ENCODE measurements at places on chromosomes 7 and 10.

DNA sequence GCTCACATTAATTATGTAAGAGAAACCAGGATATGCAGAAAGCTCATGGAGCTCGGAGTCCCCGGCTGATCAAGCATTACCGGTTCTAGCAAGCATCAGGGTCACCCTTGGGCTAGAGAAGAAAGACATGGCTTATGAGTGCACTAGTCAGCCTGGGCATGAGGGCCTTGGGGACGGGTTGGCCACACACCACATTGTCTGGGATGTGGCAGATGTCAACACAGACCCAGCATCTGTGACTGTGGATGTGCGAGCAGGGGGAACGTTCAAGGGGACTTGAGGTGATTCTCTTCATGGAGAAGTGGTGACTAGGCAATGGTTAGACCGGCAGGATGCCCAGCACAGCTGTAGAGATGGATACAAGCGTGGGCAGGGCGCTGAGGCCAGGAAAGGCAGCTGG is 13.7 kb downstream of the ZMIZ2 start:
- no peak for DNase-seq

GRCh38 chr10:129642427-129642826 is 175.4 kb downstream of the MGMT start:
- DNase-seq, result no peak

- DNase-seq, result no peak
Observed at GRCh38 chr7:54141576-54141975, 400.6 kb upstream of the VSTM2A start.

- no peak for DNase-seq
Observed at GRCh38 chr7:129144834-129145668, 544 bp downstream of the TSPAN33 start.

DNA sequence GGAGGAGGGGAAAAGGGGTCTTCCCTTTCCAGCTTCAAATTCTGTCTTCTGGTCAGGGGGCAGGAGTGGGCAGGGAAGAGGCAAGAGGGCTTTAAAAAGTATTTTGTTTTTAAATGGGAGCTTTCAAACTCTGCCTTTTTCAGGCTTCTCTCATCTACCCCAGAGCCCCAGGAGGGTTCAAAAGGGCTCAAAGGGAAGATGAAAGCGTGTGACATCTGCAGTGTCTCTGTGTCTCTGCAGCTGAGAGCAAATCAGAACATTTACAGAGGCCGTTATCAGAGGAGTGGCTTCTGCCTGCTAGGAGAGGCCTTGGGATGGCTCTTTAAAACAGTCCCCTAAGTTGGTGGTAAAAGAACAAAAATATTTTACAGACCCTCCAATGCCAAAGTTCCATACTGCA is 30.3 kb downstream of the TRIM8 start:
- no peak for DNase-seq

DNA sequence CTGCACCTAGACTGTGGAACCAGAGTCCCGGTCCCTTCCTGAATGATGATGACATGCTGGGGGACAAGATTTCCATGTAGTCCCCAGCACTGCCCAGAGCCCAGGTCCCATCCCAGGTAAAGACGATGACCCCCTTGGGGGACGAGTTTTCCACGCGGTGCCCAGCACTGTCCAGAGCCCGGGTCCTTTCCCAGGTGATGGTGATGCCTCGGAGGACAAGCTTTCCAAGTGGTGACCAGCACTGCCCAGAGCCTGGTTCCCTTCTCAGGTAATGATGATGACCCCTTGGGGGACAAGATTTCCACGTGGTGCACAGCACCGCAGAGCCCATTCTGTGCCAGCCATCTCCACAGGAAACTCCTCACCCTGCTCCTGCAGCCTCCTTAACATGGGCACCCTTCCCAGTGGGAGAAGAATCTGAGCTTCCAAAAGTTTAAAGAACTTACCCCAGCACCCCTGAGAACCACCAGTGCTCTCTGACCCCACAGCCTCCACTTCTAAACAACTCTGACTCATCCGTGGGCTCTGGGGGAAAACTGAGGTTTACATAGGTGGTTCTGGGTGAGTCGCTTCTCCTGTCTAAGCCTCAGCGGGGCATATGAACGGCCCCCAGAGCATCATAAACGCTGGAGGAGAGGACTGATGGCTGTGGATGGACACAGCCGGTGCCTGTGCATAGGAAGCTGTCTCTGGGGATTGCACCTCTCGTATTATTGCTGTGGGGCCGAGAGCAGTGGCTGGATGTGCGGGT is 233.2 kb downstream of the TCERG1L start:
- DNase-seq, result no peak

- no peak for DNase-seq
Observed at GRCh38 chr10:1559311-1559710, 178.0 kb downstream of the ADARB2 start.

GRCh38 chr10:101228153-101228965 is 904 bp downstream of the LBX1 start:
- DNase-seq, result no peak

DNA sequence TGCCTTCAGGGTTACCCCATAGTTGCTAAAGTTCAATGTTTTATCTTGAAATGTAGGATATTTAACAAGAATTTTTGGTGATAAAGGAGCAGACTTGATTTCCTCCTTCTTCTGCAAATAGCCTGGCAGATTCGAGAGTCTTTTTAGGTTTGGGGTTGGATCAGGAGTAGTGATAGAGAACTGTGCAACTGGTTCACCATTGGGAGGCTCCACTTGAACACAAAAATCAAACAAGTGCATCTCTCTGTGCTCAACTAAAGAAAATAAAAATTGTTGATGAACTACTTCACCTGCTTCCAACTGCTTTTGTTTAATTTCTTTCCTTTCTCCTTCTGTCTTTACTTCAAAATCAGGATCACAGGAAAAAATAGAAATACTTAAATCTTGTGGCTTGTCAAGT is 58.5 kb downstream of the MACC1 start:
- peak; percentile 34 for DNase-seq

GRCh38 chr7:93663561-93664299 is 89.2 kb upstream of the CALCR start:
- no peak for DNase-seq

DNA sequence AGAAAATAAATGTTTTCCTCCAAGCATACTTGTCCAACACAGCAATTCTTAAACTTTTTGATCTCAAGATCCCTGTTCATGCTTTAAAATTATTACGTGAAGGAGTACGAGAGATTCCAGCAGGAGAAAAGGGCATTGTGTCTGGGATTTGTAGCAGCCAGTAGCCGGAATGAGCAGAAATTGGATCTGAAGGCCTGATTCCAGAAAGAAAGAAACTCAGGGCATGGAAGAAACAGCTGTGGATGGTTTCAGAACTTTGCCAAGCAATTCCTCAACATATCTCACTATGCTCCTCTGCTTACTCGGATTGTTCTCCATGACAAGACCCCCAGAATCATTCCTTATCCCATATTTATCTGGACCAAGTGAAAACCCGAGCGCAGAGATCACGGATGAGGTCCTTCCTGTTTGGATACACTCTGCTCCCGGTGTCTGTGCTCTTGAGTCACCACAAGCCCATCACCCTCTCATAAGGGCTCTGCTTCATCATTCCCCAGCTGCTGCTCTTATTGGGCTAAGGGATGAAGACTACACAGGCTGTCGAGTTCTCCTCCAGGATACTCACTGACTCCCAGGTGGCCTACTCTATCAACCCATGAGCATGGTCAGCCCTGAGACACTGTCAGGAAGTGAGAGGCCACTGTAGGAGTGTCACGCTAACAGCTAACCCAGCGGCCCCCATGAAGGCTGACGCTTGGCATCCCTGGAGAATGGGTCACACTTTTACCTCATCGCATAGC is 121.0 kb upstream of the LANCL2 start:
- no peak for DNase-seq
